ENCODE measurements at places on chromosomes 2 and 18. TPM values are rescaled to one million over a fixed set of nuclear protein-coding genes. Genes with fewer than 3 reads are reported as not detected.

Gene GCG
- total RNA-seq, result not detected

Gene REG1B
- not detected for total RNA-seq

Gene PLEKHH2
- 1.2 TPM for total RNA-seq

Gene NHEJ1
- total RNA-seq, result 15.3 TPM

Gene PROKR1
- total RNA-seq, result not detected

Gene UGT1A1
- total RNA-seq, result 0.65 TPM

Gene KCNG2
- total RNA-seq, result not detected

Gene ZNF2
- total RNA-seq, result 3.0 TPM

Gene OSR1
- total RNA-seq, result 8.9 TPM

Gene PLB1
- 1.1 TPM for total RNA-seq

Gene GCA
- 5.9 TPM for total RNA-seq

Gene UGT1A4
- 0.06 TPM for total RNA-seq

Gene ASIC4
- total RNA-seq, result not detected

Gene CNTNAP5
- not detected for total RNA-seq

Gene RNF181
- 186 TPM for total RNA-seq

Gene LYPD1
- total RNA-seq, result 21.5 TPM

Gene RNU2-63P
- total RNA-seq, result not detected

Gene SCN1A
- total RNA-seq, result not detected

Gene RAB6D
- total RNA-seq, result not detected

Gene FHOD3
- total RNA-seq, result 2.8 TPM

Gene PRKAG3
- total RNA-seq, result not detected

Gene NT5C1B
- total RNA-seq, result not detected

Gene MYOM1
- 0.05 TPM for total RNA-seq

Gene MDH1B
- total RNA-seq, result 1.6 TPM

Gene GPR155
- total RNA-seq, result 0.35 TPM

Gene PHOSPHO2
- 3.2 TPM for total RNA-seq

Gene ABCB11
- total RNA-seq, result 0.01 TPM

Gene ACTG2
- not detected for total RNA-seq

Gene MOGAT1
- not detected for total RNA-seq

Gene PTH2R
- total RNA-seq, result not detected

Gene SCLY
- 24.4 TPM for total RNA-seq

Gene ICA1L
- total RNA-seq, result 1.4 TPM

Measured in A549 treated with CORT108297 at 1 μM for 4 hours (cell line).